ENCODE measurements at places on chromosomes 13 and 19. TPM values are rescaled to one million over a fixed set of nuclear protein-coding genes. Genes with fewer than 3 reads are reported as not detected.

GRCh38 chr19:35213663-35214632, 14.6 kb downstream of the FAM187B start:
- peak; percentile 80 for DNase-seq

- DNase-seq = no peak
These were observed 629.1 kb downstream of the LIG4 start for GRCh38 chr13:107586216-107586615.

DNA sequence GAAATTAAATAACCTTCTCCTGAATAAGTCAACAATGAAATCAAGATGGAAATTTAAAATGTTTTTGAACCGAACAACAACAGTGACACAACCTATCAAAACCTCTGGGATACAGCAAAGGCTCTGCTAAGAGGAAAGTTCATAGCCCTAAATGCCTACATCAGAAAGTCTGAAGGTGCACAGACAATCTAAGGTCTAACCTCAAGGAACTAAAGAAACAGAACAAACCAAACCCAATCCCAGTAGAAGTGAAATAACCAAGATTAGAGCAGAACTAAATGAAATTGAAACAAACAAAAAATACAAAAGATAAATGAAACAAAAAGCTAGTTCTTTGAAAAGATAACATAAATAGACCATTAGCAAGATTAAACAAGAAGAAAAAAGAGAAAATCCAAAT, 9.0 kb downstream of the UGGT2 start:
- no peak for DNase-seq

DNA sequence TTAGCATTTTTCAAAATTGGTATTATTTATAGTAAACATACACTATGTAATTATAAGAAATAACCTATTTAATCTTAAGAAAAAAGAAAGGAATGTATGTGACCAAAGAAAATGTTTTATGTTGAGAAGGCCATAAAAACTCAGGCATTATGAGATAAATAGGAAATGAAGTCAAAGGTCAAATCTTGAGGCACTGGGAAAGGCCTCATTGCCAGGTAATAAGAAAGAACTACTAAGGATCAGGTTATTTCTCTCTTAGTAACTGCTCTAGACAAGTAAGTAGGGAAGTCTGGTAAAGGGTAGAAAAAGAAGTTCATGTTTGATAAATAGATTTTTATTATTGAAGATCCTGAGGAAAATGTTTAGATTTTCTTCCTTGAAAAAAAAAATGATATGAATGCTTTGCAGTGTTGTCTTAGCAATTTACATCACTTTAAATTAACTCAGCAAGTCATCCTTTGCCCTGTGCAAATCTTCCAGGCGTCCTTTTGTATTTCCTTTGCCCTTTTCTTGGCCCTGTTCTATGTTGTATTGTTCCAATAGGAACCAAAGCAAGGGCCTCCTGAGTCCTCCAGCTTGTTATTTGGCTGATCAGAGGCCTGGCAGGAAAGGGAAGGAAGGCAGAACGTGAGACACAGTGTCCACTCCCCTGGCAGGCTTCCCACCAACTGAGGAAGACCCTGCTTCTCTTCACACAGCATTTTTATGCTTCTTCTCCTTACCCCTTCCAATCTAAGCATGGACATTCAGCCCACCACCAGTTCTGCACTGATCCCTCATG, 260.4 kb upstream of the MIR17HG start:
- no peak for DNase-seq

- no peak for DNase-seq
These were observed 116.6 kb downstream of the CDK8 start for GRCh38 chr13:26370553-26370952.

DNA sequence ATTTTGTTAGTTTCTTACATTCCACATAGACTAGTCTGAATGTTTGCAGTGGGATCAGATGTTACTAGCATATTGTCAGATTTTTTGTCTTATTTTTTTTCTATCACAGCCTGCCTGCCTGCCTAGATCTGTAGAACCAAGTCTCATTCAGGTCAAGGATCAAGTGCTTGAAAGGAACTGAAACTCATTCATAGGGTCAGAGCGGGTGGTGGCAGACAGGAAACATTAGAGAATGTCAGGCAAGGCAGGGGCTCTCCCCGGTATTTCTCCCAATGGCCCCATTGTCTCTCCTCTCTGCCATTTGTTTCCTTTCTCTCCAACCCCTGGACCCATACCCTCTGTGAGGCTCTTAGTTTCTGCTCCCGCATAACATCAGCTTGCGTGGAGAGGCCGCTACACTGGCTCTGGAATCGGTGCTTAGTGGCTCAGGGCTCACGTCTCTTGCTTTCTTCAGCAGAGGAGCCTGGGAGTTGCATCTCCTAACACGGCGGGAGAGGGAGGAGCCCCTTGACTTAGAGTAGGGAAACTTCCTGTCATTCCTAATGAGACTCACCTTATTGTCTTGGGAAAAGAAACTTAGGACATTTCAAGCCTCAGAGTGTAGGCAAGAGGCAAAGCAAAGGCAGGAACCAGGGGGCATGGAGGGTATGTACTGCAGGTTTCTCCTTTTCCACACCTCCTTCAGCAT, 35.6 kb upstream of the SPATA13 start:
- DNase-seq = no peak

DNA sequence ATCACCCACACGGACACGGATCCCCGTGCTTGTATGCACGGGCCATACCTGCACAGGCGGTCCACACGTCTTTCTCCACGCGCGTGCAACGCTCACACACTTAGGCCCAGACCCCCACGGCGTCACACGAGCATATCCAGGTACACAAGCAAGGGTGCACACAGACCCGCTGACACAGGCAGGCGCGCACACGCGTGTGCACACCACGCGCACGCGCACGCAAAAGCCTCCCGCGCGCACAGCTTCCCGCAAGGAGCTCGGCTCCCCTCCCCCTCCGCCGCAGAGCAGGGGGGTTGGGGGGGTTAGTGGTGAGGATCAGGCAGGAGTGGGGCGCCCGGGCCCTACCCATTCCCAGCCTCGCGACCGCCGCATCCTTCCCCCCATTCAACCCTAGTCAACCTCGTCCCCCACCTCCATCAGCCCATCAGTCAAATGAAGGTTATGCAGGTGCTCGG, 407 bp downstream of the RAB3A start:
- DNase-seq = peak; percentile 59

- DNase-seq = peak; percentile 76
These were observed 624 bp downstream of the CTXN1 start for GRCh38 chr19:7925171-7925851.

DNA sequence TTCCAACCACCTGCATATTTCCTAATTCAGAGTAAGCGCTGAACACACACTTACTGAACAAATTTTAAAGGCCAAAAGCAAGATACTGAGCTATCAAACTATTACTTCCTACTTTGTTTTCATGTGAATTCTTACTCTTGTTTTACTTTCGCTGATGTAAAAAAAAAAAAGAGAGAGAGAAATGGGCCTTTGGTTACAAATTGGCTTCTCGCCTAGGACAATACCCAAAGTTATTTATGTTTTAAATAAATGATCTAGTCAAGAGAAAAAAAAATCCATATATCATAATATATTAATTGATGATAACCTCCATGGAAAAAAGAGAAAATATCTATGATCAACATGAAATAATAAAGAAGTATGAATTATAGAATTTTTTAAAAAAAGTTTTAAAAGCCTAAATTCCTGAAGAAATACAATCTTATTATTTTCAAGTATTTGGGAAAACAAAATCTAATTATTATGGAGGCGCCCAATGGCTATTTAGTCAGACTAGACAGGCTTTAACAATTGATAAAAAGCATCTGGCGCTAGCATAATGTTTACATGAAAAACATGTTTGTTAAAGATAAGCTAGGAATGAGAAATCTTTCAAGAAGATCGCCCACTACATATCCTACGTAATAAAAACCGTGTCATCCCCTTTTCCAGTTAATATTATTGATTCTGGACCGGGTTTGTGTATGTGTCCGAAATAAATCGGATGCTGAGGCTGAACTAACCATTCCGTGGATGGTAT, 9.0 kb downstream of the COL4A1 start:
- DNase-seq = no peak

- DNase-seq = no peak
These were observed 528.4 kb upstream of the NBEA start for GRCh38 chr13:34413538-34414210.

DNAAF3 gene
- total RNA-seq = not detected

CGB8 gene
- total RNA-seq = not detected

NALCN gene
- not detected for total RNA-seq

ATP4B gene
- not detected for total RNA-seq

ZNF560 gene
- total RNA-seq = not detected

ZNF724 gene
- 4.2 TPM for total RNA-seq

TMPRSS9 gene
- not detected for total RNA-seq
